Spinal cord (tissue), 10 donors: ENCODE measurements at places on chromosomes 2 and 18. TPM values are rescaled to one million over a fixed set of nuclear protein-coding genes. Genes with fewer than 3 reads are reported as not detected.
A peak's percentile ranks its signal among the peaks of the same experiment; 100 is the strongest.

- H3K27ac ChIP-seq: no peak overlapping the region
- H3K27me3 ChIP-seq: no peaks in the 10 kb centered on the region
- H3K4me1 ChIP-seq: no peaks in the 10 kb centered on the region
- no peak overlapping the region for H3K4me3 ChIP-seq
Observed at GRCh38 chr2:155169317-155169716, 470.8 kb downstream of the KCNJ3 start.

Gene FARP2
- 59.6 TPM for total RNA-seq

GRCh38 chr18:48909721-48910120 lies 41.0 kb downstream of the SMAD7 start:
- H3K27ac ChIP-seq: no peak overlapping the region
- no peaks in the 10 kb centered on the region for H3K27me3 ChIP-seq
- H3K4me3 ChIP-seq: no peak overlapping the region
- peaks cover 4% of the 10 kb centered on the region for H3K4me1 ChIP-seq
- peaks cover 3% of the 10 kb centered on the region for H3K36me3 ChIP-seq
- DNase-seq: no peak

Gene ERFE
- 0.79 TPM for total RNA-seq

DNA sequence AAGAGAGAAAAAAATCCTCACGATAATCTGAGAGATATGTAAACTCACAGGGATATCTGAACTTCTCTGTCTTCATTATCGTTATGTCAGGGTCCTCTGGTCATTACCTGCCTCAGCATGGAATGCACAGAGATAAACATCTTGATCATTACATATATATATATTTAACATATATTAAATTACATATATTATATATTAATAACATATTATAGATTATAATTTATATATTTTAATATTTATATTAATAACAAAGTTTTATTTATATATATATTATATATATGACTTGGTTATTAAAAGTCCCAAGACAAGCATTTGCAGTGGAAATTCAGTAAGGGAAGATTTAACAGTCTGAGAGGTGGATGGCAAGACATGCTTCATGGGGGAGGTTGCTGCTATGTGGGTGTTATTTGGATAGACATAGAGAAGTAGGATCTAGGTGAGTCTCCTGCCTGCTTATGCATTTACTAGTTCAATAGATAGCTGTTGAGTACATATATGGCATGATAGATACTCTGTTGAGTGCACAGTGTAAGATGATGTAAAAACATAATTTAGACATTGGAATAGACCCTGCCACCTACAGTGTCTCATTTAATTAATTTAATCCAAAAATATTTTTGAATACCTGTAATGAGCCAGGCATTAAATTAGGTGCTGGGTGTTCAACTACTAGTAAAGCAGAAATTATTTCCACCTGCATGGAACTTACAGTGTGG lies 255.2 kb downstream of the RAD51AP2 start:
- no peaks in the 10 kb centered on the region for H3K36me3 ChIP-seq
- H3K4me1 ChIP-seq: no peaks in the 10 kb centered on the region
- no peak overlapping the region for H3K4me3 ChIP-seq
- H3K27ac ChIP-seq: no peak overlapping the region

GRCh38 chr2:125386074-125386473 lies 1269.9 kb upstream of the GYPC start:
- no peak overlapping the region for H3K27ac ChIP-seq
- no peak for DNase-seq
- H3K27me3 ChIP-seq: no peaks in the 10 kb centered on the region
- H3K4me3 ChIP-seq: no peak overlapping the region

GRCh38 chr2:138334323-138334722 lies 167.2 kb upstream of the SPOPL start:
- no peaks in the 10 kb centered on the region for H3K36me3 ChIP-seq
- H3K27me3 ChIP-seq: no peaks in the 10 kb centered on the region
- H3K4me1 ChIP-seq: no peaks in the 10 kb centered on the region
- H3K27ac ChIP-seq: no peak overlapping the region
- H3K4me3 ChIP-seq: no peak overlapping the region

DNA sequence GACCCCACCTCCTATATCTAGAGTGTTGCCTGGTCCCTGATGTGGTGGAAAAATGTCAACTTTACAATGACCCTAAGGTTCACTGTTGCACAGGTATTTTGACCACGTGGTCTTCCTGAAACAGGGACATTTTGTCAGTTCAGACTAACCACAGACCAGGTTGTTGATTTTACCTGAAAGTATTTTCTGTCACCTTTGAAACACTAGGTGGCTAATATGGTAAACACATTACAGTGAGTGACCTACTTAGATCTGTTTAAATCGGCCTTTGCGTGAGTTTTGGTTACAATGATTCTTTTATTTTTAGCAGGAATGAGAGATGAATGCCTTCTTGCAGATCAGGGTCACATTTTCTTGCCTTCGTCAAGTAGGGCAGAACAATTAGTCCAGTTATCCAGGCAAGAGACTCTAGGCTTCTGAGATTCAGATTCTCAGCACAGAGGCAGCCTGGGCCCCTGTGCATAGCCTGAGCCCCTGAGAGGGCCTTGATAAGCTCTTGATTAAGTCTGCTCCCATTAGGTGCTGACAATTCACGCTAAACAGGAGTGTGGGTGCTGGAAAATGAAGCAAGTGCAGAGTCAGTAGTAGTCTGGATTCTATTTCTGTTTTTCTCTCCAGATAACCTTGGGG lies 226.2 kb downstream of the KCNS3 start:
- no peaks in the 10 kb centered on the region for H3K4me1 ChIP-seq
- DNase-seq: no peak
- no peaks in the 10 kb centered on the region for H3K36me3 ChIP-seq
- peak overlapping the region; percentile 62 for H3K27ac ChIP-seq
- no peaks in the 10 kb centered on the region for H3K27me3 ChIP-seq

GRCh38 chr18:27211569-27211968 lies 26.5 kb upstream of the CHST9 start:
- no peaks in the 10 kb centered on the region for H3K4me1 ChIP-seq
- no peak for DNase-seq
- no peak overlapping the region for H3K4me3 ChIP-seq

Gene IFIH1
- total RNA-seq: 9.3 TPM

GRCh38 chr18:75529394-75529793 lies 101.9 kb upstream of the SMIM21 start:
- no peak overlapping the region for H3K4me3 ChIP-seq
- no peak overlapping the region for H3K27ac ChIP-seq
- no peaks in the 10 kb centered on the region for H3K36me3 ChIP-seq
- H3K4me1 ChIP-seq: peaks cover 2% of the 10 kb centered on the region

DNA sequence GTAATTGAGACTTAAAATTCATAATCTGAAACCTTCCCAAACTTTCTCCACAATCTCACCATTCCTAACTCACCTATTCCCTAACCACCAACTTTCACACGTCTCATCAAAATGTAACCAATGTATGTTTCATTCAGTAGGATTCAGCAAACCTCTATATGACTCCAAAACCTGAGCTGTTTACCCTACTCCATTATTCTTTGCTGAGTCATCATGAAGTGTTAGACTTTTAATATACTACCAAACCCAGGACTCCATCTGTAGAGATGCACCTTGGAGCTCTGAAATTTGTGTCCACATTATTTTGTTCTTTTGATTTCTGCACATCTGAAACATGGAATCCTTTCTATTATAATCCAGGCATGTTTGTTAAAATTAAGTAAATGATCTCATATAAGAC lies 727.0 kb upstream of the PIK3C3 start:
- no peaks in the 10 kb centered on the region for H3K4me1 ChIP-seq
- H3K27me3 ChIP-seq: no peaks in the 10 kb centered on the region
- H3K4me3 ChIP-seq: no peak overlapping the region
- no peak overlapping the region for H3K27ac ChIP-seq
- no peak for DNase-seq
- no peaks in the 10 kb centered on the region for H3K36me3 ChIP-seq

GRCh38 chr2:69149631-69150215 lies 136.7 kb downstream of the ANTXR1 start:
- H3K27me3 ChIP-seq: no peaks in the 10 kb centered on the region
- H3K4me3 ChIP-seq: no peak overlapping the region
- peaks cover 15% of the 10 kb centered on the region for H3K36me3 ChIP-seq

- H3K36me3 ChIP-seq: no peaks in the 10 kb centered on the region
- H3K4me3 ChIP-seq: no peak overlapping the region
- H3K4me1 ChIP-seq: peaks cover 4% of the 10 kb centered on the region
- no peak for DNase-seq
Observed at GRCh38 chr18:51614967-51615571, 417.6 kb upstream of the MEX3C start.

DNA sequence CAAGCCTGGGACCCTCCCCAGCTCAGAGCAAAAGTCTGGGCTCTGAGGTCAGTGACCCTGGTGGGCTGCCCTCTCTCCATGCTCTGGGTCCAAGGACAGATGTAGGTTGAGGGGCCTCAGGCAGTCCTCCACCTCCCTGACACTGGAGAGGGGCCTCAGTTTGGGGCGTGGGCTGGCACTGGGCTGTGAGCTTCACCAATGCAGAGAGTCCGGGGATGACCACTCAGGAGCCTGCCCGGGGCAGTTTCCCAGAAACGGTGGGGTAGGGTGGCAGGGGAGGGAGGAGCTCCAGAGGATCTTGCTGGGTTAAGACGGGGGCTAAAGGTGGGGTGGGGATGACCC lies 40.5 kb upstream of the SMAD7 start:
- DNase-seq: no peak
- H3K27me3 ChIP-seq: no peaks in the 10 kb centered on the region
- H3K4me3 ChIP-seq: no peak overlapping the region
- H3K36me3 ChIP-seq: no peaks in the 10 kb centered on the region
- H3K27ac ChIP-seq: no peak overlapping the region
- peaks cover 28% of the 10 kb centered on the region for H3K4me1 ChIP-seq

DNA sequence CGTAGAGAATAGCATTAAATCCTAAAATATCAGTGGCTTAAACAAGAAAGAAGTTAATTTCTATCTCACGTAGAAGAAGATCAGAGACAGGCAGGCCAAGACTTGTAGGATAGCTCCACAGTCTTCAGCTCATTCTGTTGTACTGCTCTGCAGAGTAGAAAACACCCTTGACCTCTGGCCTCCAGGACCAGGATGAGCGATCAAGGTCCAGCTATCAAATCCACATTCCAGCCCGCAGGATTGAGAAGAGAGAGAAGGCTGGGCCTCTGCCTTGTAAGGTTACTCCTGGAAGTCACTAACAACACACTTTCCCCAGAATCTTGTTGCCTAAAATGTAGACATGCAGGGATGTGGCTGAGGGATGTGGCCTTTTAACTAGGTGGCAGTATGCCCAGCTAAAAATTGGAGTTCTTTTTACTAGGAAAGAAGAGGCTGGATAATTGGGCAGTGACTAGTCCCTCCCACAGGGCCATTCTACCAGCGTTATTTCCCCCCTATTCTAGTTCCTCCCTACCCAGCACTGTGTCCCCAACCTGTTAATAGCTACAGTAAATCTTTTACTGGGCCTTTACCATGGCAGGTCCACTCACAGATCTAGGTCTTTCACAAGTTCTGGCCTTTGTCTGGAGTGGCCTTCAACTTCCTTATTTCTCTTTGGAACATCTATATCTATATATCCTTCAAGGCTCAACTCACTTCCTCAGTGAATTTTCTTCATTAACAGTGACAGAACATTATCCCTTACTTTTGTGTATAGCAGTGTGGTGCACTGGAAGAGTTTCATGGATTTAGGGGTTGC lies 165.0 kb downstream of the DIS3L2 start:
- H3K36me3 ChIP-seq: peaks cover 6% of the 10 kb centered on the region
- no peaks in the 10 kb centered on the region for H3K27me3 ChIP-seq
- H3K27ac ChIP-seq: no peak overlapping the region
- no peak for DNase-seq
- no peak overlapping the region for H3K4me3 ChIP-seq
- no peaks in the 10 kb centered on the region for H3K4me1 ChIP-seq

DNA sequence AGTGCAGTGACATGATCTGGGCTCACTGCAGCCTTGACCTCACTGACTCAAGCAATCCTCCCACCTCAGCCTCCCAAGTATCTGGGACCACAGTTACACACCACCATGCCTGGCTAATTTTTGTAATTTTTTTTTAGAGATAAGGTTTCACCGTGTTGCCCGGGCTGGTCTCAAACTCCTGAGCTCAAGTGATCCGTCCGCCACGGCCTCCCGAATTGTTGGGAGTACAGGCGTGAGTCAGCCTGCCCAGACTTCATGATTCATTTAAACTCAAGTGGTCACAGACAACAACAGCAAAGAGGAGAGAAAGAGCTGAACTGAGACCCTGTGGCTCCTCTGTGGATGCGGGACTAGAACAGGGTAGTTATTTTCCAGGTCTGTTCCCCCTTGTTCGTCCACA lies 83.0 kb downstream of the TSHZ1 start:
- H3K4me3 ChIP-seq: no peak overlapping the region

GRCh38 chr18:9994701-9995235 lies 81.0 kb downstream of the VAPA start:
- H3K27ac ChIP-seq: no peak overlapping the region
- DNase-seq: no peak
- H3K36me3 ChIP-seq: no peaks in the 10 kb centered on the region
- H3K27me3 ChIP-seq: no peaks in the 10 kb centered on the region
- no peak overlapping the region for H3K4me3 ChIP-seq
